Psoas muscle (tissue), 8 donors: ENCODE measurements at places on chromosomes 16 and 17. TPM values are rescaled to one million over a fixed set of nuclear protein-coding genes. Genes with fewer than 3 reads are reported as not detected.

NPIPB6 gene
- total RNA-seq: 0.84 TPM

ELMO3 gene
- 0.55 TPM for total RNA-seq

ZACN gene
- not detected for total RNA-seq

SKAP1 gene
- total RNA-seq: not detected

TAF1C gene
- total RNA-seq: 22.3 TPM

SLC6A2 gene
- total RNA-seq: not detected

KRTAP4-1 gene
- not detected for total RNA-seq

CCL11 gene
- total RNA-seq: 1.6 TPM

BFAR gene
- 37.9 TPM for total RNA-seq

HID1 gene
- total RNA-seq: 2.6 TPM

BCO1 gene
- total RNA-seq: not detected

NPW gene
- not detected for total RNA-seq

FSCN2 gene
- total RNA-seq: 0.71 TPM

C1QTNF8 gene
- total RNA-seq: not detected

BEAN1 gene
- not detected for total RNA-seq

IQCK gene
- total RNA-seq: 4.3 TPM

SHPK gene
- 3.8 TPM for total RNA-seq

MIEN1 gene
- total RNA-seq: 28.2 TPM

CAVIN1 gene
- 151 TPM for total RNA-seq

GNG13 gene
- total RNA-seq: not detected

NXPH3 gene
- 0.42 TPM for total RNA-seq

HOXB3 gene
- 1.5 TPM for total RNA-seq

CSH2 gene
- total RNA-seq: not detected
